Stimulated activated CD4-positive, alpha-beta T cell treated with anti-CD3 and anti-CD28 coated beads, Interleukin-15, amount 100 ng/mL, for 48 hours (primary cell): ENCODE measurements at places on chromosomes 12 and 14.

DNA sequence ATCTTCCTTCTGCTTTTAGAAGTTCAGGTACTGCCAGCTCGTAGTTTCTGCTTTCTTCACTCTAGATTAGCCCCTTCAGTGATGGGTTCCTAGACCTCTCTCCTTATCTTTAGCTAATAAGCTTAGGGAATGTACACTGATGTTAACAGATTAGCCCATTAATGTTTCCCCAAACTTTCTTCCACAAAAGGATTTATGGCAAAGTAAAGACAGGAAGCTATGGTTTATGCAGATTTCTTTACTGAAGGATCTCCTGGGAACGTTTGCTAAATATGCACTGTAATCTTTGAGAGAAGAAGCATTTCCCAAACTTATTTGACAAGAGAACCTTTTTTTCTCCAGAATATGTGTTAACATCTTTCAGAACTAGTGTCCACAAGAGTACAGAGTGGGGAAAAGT is 4.2 kb downstream of the SOCS4 start:
- no peak for DNase-seq

DNA sequence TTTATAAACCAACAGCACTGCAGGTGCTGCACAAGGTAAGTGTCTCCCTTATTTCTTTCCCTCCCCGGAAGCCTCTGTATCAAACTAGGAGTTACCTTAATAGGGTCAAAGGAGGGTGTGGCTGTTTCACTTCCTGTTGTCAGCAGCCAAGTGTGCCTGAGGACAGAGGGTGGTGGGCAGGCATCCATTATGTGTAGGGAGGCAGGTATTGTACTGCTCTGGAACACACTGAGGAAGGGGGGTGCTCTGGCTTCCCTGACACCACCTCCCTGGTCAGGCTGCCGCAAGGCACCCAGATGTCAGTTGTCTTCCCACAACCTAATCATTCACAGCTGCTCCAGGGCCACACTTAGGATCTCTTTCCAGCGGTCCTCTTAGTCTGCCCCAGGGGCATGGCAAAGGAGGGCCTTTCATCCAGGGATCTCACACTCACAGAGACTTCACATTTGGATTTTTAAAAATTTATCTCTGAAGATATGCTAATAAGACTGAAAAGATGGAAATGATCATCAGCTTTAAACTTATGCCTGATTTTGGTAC is 132.0 kb upstream of the ARHGAP5 start:
- no peak for DNase-seq

- DNase-seq = no peak
These were observed 123.3 kb downstream of the DAAM1 start for GRCh38 chr14:59311723-59312122.

DNA sequence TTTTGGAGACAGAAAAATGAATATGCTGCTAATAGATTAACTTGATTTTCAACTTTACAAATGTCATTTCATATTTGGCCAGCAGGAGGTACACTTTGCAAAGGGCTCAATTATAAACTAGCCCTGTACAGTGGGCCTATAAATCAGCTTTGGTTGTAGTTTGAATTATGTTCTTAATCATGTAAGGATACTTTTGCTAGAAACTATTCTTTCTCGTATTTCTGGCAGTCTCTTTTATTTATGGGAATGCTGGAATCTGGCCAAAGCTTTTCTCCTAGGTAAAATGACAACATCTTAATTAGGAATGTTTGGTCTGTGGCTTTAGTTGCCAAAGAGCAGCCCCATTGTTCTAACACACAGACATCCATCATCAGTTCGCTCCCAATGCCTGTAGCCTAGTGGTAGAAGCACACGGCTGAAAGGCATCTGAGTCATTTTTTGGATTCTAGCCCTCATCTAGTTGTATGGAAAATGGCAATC is 1322.3 kb upstream of the SEL1L start:
- no peak for DNase-seq

GRCh38 chr14:75050852-75051555 is at the start of gene MLH3:
MLH3 (minus strand) TSS chr14:75051467; CDS start chr14:75049655, 1,812 bp downstream.
- DNase-seq = peak; percentile 65

- DNase-seq = no peak
These were observed 960 bp upstream of the LRFN5 start for GRCh38 chr14:41605550-41606281.

GRCh38 chr12:105423237-105423636 is 92.7 kb downstream of the C12orf75 start:
- DNase-seq = no peak

GRCh38 chr14:54664961-54665360 is 98.0 kb downstream of the SAMD4A start:
- no peak for DNase-seq

- no peak for DNase-seq
These were observed 28.2 kb downstream of the WBP11 start for GRCh38 chr12:14774906-14775635.

DNA sequence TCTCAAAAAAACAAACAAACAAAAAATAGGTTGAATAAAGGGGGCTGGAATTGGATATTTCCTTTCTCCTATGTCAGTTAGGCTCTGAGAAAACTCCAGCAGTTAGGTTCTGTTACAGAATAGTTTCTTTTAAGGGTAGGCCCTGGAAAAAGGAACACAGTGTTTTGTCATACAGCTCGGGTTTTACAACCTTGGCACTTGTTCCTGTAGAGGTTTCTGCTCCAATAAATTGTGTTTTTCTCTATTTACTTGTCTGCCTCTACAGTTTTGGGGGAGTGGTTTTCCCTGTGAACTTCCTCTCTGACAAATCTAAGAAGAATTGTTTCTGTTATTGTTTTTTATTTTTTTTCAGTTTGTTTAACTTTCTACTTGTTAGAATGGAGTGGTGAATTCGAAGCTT is 167.6 kb downstream of the ACSS3 start:
- DNase-seq = no peak

- no peak for DNase-seq
These were observed 311.3 kb downstream of the DPF3 start for GRCh38 chr14:72582582-72582981.

DNA sequence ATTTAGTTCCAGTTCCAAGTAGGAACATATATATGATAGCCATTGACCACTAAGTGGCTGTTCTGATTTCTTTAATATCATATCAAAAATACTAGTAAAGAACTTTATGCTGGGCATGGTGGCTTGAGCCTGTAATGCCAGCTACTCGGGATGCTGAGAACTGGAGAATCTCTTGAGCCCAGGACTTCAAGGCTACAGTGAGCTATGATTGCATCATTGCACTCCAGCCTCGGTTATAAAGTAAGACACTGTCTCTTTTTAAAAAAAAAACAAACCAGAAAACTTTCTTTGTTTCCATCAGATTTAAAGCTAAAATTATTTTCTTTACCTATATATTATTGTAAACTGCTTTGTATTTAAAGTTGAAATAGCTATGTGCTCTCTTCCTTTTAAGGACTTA is 127.0 kb downstream of the SCAF11 start:
- DNase-seq = no peak

DNA sequence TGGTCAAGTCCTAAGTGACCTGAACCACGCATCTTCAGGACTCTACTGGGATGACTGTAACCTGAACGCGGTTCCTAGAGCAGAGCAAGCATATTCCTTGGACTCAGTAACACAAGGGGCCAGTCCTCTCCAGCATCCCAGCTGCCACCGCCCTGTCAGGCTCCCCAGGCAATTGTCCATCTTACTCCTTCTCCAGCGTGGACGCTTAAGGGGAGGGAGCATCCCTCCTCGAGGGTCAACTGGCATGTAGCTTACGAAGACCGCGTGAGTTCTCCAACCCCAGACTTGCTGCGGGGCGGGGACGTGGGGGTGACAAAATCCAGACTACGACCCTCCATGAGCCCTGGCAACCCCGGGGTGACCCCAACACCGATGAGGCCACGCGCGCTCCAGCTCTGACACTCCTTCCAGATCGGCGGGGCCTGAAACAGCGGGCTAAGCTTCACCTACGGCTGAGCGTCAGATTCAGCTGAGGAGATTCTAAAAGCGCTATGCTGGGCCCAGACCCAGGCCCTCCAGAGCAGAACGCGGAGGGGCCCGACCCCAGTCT is 846 bp upstream of the MTHFD1 start:
- no peak for DNase-seq

DNA sequence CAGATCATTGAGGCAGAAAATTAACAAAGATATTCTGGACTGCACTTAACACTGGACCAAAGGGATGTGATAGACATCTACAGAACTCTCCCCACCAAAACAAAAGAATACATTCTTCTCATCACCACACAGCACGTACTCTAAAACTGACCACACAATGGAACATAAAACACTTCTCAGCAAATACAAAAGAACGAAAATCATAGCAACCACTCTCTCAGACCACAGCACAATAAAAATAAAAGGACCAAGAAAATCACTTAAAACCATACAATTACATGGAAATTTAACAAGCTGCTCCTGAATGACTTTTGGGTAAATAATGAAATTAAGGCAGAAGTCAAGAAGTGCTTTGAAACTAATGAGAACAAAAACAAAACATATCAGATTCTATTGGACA is 254.0 kb upstream of the STXBP6 start:
- no peak for DNase-seq

DNA sequence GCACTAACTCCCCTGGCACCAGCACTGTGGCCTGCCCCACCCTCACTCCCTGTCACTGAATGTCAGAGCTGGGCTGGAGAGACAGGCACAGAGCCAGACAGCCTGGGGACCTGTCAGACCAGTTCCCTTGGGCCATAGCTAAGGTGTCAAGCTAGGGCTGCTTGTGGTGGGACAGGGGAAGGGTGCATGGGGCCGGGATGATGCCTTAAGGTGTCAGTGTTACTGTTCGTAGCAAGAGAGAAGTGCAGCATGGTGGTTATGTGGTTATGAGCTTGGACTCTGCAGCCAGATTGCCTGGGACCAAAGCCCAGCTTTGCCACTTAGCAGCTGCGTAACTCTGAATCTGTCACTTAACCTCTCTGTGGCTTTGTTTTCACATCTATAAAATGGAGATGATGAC is 3.8 kb downstream of the RAPGEF3 start:
- DNase-seq = no peak

- DNase-seq = no peak
These were observed 12.8 kb downstream of the TNFRSF1A start for GRCh38 chr12:6328945-6329702.

- no peak for DNase-seq
These were observed at the start of gene REM2 for GRCh38 chr14:22883173-22883976. REM2 (plus strand) TSS chr14:22883222; CDS start chr14:22883288, 66 bp downstream.

DNA sequence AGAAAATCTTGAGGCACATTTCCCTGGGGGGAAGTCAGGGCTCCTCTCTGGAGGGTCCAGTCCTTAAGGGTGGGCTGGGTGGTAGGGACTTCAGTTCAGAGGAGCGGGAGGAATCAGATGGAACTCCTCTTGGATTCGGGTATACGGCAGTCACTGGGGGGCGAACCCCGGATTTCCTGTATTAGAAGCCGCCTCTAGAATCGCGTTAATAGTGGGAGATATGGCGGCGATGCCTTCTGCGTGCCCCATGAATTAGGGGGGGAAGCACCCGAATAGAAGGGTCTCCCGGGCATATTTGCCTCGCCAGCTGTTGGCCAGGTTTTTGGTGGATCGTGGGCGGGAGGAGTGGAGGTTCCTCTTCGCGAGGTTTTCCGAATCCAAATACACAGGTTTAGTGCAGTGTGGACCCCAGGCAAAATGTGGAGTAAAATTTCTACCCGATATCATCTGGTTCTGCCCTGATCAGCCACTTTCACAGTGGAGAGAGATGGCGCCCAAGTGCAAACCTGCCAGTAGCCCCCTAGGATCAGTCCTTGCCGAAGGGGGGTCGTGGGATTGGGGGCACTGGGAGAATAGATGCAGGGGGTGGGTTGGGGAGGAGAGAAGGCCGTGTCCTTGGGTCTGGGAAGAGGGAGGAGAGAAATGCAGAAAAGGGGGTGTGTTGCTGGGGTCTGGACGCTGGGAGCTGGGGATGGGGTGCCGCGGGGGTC is 628 bp downstream of the MEG3 start:
- DNase-seq = no peak

DNA sequence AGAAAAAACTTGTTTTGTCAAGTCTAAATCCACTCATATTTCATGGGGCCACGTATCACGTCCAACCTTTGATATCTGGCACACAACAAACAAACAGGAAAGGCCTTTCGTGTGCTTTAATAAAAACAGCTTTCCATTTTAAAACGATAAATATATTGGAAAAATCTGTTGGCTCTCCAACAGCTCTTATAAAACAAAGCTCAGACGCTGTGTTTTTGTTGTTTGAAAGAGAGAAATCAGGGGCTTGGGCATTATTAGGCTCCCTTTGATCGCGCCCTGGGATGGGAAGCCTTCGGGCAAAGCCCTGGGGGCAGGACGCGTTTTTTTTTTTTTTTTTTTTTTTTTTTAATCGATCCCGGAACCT is 429 bp upstream of the PLEKHA5 start:
- DNase-seq = no peak

DNA sequence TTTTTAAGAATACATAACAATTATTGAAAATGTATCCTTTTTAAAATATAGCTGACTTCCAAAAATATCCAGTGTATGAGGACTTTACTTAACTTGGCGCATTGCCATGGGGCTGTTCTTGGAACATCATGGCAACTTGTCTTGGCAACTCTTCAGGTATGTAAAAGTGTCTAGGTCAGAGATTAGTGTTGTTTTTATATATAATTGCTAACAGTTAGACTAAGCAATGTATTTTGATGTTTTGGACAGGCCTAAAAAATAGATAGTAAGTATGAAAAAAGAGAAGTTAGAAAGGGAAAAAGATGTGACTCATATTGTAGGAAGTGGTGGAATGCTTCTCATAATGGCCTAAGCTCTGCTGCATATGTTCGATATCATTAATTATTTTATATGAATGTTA is 70.9 kb downstream of the MON2 start:
- no peak for DNase-seq

- no peak for DNase-seq
These were observed 385.3 kb upstream of the DDHD1 start for GRCh38 chr14:53538316-53538881.

- DNase-seq = no peak
These were observed 368.8 kb downstream of the TMEM121 start for GRCh38 chr14:105894978-105895881.

- no peak for DNase-seq
These were observed 802 bp upstream of the TMPRSS12 start for GRCh38 chr12:50841716-50842531.

DNA sequence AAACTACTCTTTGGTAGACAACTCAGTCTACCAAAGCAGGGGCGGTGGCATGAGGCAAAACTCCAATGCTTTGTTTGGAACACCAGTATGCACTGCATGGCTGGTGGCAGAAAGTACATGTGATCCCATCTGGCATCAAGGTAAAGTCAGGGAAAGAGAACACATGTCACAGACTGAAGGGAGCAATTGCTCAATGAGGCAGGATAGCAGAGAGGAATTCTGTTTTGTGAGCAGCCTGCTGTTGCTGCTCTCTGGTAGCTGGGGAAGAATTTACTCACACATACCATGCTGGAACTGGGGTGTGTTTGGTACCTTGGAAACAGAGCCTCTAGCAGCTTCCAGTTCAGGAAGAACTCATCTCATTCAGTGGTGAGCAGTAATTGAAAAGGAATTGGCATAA is 84.8 kb downstream of the HELB start:
- DNase-seq = no peak

GRCh38 chr12:30457621-30458289 is 237.9 kb downstream of the IPO8 start:
- no peak for DNase-seq

- no peak for DNase-seq
These were observed 383.3 kb upstream of the DDHD1 start for GRCh38 chr14:53536446-53536845.
